CD8-positive, alpha-beta memory T cell (primary cell): ENCODE measurements at places on chromosomes 7 and 10. TPM values are rescaled to one million over a fixed set of nuclear protein-coding genes. Genes with fewer than 3 reads are reported as not detected.

DNA sequence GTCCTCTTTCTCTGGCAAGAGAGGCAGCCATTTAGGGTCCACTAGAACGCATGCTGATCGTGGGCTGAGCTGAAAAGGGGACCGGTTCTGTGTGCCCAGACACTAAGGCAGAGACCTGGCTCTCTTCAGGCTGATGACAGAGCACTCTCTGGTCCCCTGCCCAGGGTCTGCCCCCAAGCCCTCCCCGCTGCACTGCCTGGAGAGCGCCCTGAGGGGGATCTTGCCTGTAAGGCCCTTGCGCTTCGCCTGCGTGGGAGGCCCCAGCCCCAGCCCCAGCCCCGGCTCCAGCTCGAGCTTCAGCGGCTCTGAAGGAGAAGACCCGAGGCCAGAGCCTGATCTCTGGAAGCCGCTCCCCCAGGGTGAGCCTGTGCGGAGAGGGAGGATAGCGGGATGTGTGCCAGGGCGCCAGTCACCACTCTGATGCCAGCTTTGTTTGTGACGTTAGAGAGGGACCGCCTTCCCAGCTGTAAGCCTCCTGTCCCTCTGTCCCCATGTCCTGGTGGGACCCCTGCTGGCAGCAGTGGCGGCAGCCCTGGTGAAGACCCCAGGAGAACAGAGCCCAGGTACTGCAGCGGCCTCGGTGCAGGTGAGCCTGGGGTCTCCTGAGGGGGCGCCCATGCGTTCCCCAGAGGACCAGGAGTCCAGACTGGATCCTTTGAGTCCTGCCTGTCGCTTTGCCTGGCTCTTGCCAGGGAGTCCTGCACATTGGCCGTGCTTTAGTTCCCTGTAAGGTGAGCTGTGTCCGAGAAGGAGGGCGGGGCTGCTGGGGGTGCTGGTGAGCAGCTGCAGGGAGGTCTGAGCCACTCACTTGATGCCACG lies 43.2 kb downstream of the ZNF467 start:
- no peak for DNase-seq

The MRLN gene
- total RNA-seq = not detected

The FBXL13 gene
- 0.62 TPM for total RNA-seq

The SNX8 gene
- total RNA-seq = 42.3 TPM

The CDHR3 gene
- total RNA-seq = 0.55 TPM

DNA sequence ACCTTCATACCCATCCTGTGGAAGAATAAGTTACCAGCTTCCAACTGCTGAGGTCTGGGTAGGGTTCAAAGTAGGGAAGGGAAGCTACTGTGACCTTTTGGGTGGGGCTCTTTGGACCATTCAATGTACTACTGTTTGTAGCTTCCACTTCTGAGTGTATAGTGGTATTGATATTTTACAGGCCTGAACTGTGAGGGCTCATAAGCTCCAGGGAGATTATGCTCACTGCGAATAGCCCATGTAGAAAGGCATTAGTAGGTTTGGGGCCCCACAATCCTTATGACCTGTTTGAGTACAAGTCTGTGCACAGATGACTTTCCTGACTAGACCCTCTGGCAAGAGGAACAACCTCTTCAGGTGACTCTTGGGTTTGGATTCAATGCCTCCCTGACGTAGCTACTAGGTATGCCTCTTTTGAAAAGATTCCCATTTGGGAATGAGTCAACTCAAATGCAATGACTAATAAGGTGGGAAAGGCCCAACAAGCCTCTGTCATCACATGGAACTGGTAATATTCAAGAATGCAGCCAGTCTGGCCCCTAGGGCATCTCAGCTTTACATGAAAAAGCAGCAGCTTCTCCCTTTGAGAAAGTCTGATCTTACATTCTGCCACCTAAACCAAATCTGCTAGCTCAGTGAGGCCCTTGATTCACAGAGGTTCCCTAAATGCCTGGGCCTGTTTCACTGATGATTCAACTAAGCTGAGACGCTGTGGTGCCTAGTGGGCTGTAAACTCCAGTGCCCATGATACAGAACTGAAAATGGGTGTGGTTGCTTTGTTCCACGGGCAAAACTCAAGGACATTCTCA lies 79.8 kb downstream of the ABI1 start:
- no peak for DNase-seq

- DNase-seq = no peak
Measured at GRCh38 chr10:116232613-116233012, 40.4 kb downstream of the GFRA1 start.

GRCh38 chr10:113524539-113525490 lies 28.0 kb upstream of the HABP2 start:
- DNase-seq = no peak

GRCh38 chr10:12586741-12587140 lies 237.4 kb downstream of the CAMK1D start:
- DNase-seq = no peak

GRCh38 chr7:31074120-31074383 lies 21.9 kb downstream of the ADCYAP1R1 start:
- DNase-seq = no peak

- DNase-seq = no peak
Measured at GRCh38 chr7:147569116-147569913, 1021.3 kb upstream of the C7orf33 start.
